ENCODE measurements at places on chromosomes 13 and 19.

- no peak for DNase-seq
Measured at GRCh38 chr19:21707065-21707464, 60.3 kb downstream of the ZNF100 start.

DNA sequence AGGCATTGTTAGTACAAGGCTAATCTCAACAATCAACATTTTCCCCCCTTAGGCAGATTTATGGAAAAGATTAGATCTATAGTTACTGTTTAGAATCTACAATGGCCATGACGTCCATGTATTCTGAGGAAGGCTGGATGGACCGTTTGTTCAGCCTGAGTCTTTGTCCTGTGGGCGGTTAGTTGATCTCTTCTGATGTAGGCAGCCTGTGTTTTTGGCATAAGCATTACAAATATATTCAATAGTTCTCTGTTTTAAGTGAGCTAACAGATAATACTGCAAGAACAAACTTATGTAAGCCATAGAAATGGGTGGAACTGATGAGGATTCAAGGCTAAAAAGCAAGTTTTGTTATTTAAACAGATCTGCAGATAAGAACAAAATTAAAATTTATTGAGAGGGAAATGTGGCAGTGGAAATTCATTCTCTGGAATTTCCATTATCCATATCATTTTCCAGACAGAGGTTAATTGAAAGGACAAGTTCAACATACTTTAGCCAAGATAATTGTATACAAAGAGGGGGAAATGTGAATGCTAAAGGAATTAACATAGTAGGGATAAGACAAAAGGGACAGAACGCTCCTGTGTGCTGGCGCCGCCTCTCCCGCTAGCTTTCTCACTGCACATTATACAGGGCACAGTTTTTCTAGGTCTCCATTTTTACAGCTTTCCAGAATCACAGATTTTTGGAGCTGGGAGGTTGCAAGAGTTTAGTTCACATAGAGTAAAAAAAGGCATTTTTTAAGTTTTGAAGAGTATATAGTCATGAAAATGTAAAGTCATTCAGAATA, 48.6 kb downstream of the FAM124A start:
- no peak for DNase-seq

- DNase-seq: no peak
Measured at GRCh38 chr13:24150572-24150971, 9.9 kb upstream of the SPATA13 start.

DNA sequence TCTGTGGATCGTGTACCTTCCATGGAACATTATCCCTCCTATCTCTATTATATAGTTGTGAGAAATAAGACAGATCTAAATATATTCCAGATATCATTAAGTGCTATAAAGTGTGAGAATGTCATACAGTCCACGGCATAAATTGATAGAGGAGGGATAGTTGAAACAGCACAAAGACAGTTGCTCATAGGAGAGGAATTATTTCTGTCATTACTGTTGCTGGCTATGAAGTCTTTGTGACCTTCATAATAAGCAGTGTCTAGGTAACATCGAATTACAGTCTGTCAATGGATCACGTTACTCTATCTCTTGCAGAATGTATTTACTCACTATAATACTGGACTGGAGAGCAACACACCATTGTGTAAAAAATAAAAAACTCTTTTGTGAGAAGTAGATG, 671.5 kb upstream of the PCDH20 start:
- DNase-seq: no peak

DNA sequence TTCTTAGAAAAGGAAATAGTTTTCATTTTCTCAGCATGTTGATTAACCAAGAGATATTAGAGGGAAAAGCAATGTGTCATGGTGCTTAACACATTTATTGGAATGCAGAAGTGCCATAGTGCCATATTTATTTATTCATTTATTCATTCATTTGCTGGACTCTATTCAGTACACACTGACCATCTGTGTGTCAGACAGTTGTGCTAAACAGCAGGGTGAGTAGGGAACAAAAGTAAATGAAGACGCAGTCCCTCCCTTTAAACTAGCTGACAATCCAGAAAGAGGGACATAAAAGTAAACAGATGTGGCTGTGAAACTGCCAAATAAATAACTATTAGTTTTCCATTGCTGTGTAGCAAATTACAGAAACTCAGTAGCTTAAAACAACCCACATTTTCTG, 323.7 kb downstream of the MTUS2 start:
- DNase-seq: no peak

GRCh38 chr13:48401480-48401879, 11.4 kb downstream of the LPAR6 start:
- DNase-seq: no peak

- no peak for DNase-seq
Measured at GRCh38 chr19:44024900-44025216, 321 bp upstream of the ZNF222 start.

DNA sequence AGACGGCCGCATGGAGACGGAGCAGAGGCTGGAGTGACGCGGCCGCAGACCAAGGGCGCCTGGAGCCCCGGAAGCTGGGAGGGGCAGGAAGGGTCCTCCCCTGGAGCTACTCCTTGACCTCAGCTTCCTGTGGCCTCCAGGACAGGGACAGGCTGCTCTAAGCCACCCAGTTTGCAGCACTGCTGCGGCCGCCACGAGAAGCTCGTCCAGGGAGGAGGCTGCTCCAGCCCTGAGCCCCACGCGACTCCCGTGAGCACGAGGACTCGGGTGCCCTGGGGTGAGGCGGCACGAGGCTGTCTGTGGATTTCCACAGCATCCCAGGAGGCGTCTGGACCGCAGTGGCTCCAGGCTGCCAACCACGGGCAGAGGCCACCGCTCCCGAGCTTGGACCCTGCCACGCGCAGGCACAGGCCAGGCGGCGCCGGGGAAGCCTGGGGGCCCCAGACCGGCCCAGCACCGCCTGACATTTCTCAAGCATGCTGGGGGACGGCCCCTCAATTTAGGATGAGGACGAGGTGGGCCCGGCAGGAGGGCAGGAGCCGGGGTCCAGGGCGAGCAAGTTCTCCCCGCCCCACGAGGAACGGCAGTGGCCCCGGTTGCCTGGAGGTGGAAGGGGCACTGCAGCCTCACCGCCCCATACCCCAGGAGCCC, 10.7 kb downstream of the SBNO2 start:
- no peak for DNase-seq

DNA sequence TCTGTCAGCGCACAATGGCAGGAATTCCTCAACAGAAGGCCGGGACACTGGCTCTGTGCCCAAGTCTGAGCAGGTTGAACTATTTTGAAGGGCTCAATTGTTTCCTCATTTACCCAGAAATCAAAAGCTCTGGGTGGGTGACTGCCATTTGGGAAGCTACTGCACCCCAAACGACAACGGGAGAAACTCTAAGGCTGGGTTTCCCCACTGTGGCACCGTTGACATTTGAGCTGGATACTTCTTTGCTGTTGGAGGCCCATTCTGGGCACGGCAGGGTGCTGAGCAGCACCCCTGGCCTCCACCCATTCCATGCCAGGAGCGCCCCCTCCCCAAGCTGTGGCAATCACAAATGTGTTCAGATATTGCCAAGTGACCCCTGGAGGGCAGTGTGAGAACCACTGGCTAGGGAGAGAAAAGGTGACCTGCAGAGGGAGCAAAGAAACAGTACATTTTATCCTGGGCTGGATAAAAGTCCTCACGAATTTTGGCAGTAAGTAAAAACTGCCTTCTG, 62.5 kb downstream of the RFX2 start:
- no peak for DNase-seq

GRCh38 chr19:55241143-55241934, 12.8 kb upstream of the TMEM86B start:
- DNase-seq: no peak

GRCh38 chr19:48752496-48753365, at the start of gene FUT1:
TSS of gene FUT1 (minus strand) at chr19:48752641. CDS start at chr19:48751281, 1,360 bp downstream.
- peak; percentile 27 for DNase-seq

GRCh38 chr19:15159251-15159650, 41.5 kb downstream of the NOTCH3 start:
- DNase-seq: no peak

GRCh38 chr13:77836423-77836822, 82.2 kb downstream of the EDNRB start:
- no peak for DNase-seq

- no peak for DNase-seq
Measured at GRCh38 chr13:50936679-50937078, 27.1 kb downstream of the RNASEH2B start.

DNA sequence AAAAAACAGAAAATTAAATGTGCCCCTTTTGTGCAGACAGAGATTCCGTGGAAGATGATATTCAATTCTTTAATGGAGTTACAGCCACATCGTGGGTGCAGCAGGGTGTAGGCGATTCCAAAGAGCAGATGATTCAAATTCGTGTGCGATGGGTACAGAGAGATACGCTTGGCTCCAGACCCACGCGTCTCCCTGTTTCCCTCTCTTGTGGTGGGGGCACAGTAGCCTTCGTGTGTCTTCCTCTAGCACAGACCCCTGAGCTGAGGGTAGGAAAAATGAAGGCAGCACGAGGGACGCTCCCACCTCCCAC, 4.8 kb downstream of the TSPAN16 start:
- no peak for DNase-seq

Measured in stimulated activated naive CD4-positive, alpha-beta T cell (primary cell).